Stimulated activated CD8-positive, alpha-beta memory T cell treated with anti-CD3 and anti-CD28 coated beads, Interleukin-4, amount 100 ng/mL, for 4 hours (primary cell): ENCODE measurements at places on chromosomes 4 and X.

DNA sequence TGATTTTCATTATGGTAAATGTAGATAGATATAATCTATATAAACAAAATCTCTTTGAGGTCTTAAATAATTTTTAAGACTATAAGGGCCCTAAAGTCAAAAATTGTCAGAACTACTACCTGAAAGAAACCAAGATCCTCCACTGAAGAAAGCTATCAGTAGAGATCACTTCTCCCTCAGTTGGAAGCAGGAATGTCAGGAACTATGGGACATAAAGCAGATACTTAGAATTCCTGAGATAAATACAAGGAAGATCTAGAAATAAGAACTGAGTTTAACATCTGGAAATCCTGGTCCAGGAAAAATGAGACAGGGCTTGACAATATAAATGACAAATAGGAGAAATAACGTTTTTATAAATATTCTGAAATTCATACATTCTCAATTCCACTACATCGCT is 97.2 kb downstream of the ADAMTS3 start:
- DNase-seq, result no peak

- DNase-seq, result no peak
Measured at GRCh38 chrX:13026877-13027652, 17.4 kb downstream of the FAM9C start.

DNA sequence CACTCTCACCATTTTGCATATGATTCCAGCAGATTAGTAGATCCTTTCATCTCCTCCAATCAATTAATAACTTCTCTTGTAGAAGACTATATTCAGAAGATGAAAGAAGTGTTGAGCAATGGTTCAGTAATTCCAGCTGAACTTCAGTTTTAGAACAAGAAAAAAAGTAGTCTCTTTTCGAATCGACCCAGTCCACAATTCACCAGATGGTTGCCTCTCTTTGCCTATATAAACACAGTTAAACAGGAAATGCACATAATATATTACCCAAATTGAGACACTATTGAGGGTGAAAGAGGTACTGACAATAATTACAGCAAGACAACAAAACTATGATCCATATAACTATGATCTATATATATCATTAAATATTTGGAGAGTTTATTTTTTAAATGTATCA is 16.8 kb upstream of the FAM241A start:
- no peak for DNase-seq

GRCh38 chr4:105112274-105112673 is 34.4 kb upstream of the TET2 start:
- no peak for DNase-seq

- no peak for DNase-seq
Measured at GRCh38 chrX:19343085-19343534, 617 bp upstream of the PDHA1 start.

GRCh38 chr4:166499820-166500219 is 626.8 kb downstream of the TLL1 start:
- DNase-seq, result no peak

GRCh38 chr4:155392481-155393184 is 15.9 kb upstream of the MAP9 start:
- no peak for DNase-seq

- no peak for DNase-seq
Measured at GRCh38 chrX:928606-929005, 283.8 kb downstream of the CRLF2 start.

DNA sequence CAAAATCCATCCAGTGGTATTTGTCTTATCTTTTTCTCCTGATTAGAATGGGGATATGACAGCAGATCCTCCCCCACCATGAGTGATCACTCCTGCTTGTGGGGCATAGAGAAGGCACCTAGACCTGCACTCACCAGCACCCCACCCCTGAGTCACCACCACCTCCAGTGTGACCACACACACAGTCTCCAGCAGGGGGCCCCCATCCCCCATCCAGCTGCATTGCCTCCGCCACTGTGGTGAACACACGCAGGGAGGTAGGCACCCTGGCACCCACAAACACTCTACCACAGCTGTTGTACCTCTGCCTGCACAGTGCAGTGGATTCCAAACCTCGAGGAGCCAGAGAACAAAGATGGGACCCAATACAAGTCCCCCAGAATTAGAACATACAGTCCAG is 9.0 kb upstream of the MAGEA8 start:
- peak; percentile 59 for DNase-seq

DNA sequence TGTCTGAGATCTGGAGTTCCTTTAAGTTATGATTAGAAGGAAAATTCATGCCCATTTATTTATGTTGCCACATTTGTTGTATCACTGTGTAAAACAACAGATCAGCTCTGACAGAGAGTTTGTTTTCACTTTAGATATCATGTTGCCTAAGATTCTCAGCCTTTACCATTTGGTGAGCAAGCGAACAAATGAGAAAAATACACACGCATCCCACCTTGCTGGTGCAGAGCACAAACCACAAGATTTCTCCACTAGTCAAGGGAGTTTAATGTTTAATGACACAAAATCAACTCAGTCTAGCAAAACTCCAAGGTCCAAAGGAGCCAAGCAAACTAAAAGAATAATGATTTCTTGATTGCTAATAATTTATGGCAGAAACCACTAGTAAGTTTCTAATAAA is 27.7 kb downstream of the FGF5 start:
- no peak for DNase-seq

GRCh38 chr4:5906191-5906590 is 13.3 kb upstream of the CRMP1 start:
- DNase-seq, result no peak
